DMS 273 treated with DMSO at 0.1 percent for 48 hours (cell line): ENCODE measurements at places on chromosomes 13 and 19.

DNA sequence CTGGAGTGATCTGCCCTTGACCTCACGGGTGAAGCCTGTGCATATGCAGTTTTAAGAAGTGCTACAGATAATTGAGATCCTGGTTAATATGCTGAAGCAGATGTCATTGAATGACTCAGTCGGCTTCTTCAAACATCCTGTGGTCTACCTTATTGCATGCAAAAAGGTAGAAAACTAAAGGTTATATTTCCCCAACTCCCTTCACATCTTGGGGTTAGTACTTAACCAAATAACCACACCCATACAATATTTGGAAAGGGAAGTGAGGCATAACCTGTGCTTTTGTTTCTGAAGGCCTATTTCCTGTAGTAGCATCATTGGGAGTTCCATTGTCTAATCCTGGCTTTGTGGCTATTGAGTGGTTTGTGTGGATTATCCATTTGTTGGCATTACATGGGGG, 58.3 kb downstream of the RAP2A start:
- no peak for DNase-seq

DNA sequence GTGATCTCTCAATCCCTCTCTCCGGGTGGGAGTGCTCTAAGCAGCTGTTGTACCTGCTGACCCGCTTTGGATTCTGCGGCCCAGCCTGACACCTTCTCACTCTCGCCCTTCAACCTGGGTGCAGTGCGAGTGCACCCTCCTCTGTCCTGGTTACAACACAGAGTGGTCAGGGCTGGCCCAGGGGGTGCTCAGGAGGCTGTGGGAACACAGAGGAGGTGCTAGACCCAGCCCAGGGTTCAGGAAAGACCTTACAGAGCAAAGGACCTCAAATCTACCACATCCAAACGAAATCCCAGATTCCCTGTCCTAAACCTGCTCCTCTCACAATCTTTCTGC, 23.7 kb downstream of the ZNF175 start:
- DNase-seq, result no peak

DNA sequence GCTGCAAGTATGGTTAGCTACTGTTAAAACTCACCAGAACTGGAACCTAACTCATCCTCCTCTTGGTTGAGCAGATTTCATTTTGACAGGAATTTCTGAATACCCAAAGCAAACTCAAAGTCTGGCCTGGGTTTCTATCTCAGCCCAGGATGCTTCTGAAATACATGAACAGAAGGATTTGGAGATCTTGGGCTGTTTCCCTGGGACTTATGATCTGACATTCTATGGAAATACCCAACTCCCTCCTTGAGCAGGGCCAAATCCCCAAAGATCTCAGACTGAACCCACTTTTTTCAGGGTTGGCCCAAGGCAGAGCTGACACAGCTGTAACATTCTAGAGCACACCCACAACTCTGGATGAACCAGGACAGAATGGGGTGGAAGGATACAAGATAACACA, 1.1 kb upstream of the ITM2B start:
- no peak for DNase-seq

- DNase-seq, result no peak
Measured at GRCh38 chr19:19524053-19524452, 4.7 kb upstream of the YJEFN3 start.

DNA sequence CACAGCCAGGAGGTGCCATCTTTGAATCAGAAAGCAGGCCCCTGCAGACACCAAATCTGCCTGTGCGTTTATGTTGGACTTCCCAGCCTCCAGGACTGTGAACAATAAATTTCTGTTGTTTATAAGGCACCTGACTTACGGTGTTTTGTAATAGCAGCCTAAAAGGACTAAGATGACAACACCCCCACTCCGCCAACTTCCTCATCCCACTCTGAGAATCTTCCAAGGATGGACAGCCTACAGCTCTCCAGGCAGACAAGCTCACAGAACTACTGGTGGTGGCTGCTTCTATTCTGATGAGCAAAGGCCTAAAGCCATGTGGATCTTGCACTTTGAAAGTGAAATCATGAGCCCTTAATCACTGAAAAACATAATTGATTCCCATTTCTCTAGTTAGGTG, 449.2 kb downstream of the TSHZ3 start:
- no peak for DNase-seq

- no peak for DNase-seq
Measured at GRCh38 chr13:34748596-34748995, 193.5 kb upstream of the NBEA start.

DNA sequence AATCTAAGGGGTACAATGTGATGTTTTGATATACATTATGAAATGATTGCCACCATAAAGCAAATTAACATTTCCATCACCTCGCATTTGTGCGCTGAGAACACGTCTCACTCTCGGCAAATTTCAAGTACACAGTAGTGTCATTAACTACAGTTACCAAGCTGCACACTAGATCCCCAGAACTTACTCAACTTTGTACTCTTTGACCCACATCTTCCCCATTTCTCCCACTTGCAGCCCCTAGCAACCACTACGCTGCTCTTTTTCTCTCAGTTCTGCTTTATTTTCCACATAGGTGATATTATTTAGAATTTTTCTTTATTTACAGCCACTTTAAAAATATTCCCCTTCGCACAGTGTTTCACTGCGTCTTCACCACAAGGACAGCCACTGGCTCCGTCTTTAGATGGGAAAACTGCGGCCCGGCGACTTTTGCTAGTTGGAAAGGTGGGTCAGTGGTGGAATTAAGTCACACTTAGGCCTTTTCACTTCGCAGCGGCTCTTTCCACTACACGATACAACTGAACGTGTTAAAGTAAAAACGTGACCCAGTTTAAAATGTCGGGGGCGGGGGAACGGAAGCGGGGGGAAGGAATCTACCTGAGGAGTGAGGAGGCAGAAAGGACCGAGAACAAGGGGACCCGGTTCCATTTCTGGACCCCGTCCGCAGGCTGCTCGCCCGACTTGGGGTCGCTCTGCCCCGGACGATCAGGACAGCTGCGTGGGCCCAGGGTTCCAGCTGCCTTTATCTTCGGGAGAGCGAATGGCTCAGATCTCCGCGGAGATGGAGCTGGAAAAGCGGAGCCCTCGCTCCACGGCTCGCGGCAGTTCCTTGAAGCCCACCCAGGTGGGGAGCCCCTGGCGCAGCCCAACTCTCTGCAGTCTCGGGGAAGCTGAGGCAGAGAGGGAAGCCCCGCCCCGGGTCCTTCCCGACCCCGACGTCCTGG, 486.1 kb downstream of the UQCRFS1 start:
- no peak for DNase-seq

- no peak for DNase-seq
Measured at GRCh38 chr19:7665076-7665475, 3.8 kb upstream of the RETN start.

DNA sequence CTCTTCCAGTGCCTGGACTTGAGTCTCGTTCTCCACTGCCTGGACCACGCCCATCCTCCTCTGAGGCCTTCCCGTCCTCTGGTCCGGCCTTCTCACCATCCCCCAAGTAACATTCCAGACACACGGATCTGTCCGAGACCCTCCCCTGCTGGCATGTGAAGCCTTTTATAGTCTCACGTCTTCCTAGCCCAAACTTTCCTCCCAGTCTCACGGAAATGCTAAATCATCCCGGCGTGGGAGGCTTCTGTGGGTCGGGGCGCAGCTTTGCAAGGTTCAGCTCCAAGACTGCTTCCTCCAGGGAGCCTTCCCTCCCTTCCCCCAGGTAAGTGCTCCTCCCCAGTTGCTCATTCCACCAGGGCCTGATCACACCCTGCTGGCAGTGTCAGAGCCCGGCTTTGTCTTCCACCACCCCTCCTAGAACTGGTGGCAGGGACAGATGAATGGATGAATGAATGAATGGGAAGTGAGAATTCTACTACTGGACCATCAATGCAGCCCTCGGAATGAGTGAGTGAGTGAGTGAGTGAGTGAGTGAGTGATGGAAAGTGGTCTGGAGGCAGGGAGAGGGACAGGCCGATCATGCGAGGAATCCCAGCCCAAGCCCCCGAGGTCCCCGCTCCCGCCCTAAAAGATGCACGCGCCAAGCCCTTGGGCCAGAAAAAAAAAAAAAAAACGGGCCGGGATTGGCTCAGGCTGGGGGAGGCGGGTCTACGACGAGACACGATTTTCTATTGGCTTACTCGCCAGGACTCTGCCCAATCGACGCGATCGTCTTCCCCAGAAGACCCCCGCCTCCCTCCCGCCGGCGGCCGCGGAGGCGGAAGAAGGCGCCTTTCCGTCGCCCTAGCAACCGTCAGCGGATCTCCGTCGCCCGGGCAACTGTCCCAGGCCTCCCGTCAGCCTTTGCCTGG, 9.3 kb downstream of the EPHX3 start:
- DNase-seq, result peak; percentile 86

- DNase-seq, result no peak
Measured at GRCh38 chr19:54541712-54542111, 31.9 kb upstream of the LILRA2 start.

- DNase-seq, result no peak
Measured at GRCh38 chr13:104422668-104423067, 1356.5 kb upstream of the SLC10A2 start.

- no peak for DNase-seq
Measured at GRCh38 chr13:35724446-35724845, 248.0 kb upstream of the MAB21L1 start.

DNA sequence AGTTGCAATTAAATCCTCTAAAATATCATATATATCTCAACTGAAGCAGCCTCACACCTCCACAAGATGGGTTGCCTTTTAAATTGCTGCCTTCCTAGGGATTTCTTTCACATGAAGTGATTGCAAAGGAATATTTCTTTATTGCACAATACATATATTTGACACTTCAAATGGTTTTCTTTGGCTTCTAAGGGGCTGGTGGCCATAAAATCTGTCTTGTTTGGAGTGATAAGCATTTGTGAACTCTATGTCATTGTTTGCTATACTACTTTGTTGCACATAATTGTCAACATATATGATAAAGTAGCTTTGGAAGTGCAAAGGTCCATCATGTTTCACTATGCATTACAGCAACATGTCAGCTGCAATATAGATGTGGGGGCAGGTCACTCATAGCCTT, 2380.9 kb downstream of the PCDH9 start:
- no peak for DNase-seq

DNA sequence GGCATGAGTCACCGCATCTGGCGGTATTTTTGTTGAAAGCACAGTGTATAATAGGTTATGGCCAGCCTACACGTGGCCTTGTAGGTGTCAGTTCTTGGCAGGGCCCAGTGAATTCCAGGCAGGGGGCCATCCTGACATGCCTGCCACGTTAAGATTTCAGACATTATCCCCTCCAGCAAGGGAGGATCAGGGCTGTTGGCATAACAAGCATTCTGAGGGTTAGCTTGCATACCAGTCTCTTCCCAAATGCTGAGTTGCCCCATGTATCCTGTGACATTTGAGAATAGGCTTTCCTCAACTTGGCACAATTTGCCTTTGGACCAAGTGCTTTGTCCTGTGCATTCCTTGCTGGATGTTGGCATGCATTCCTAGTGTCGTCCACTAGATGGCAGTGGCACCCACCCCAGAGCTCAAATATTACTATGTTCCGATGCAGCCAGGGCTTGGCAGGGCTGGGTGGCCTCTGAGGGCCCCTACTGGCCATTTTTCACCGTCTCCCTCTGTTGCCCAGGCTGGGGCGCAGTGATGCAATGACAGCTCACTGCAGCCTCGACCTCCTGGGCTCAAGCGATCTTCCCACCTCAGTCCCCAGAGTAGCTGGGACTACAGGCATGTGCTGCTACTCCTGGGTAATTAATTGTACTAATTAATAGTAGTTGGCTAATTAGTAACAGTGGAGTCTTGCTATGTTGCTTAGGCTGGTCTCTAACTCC, 31.2 kb downstream of the NLRP12 start:
- peak; percentile 58 for DNase-seq

DNA sequence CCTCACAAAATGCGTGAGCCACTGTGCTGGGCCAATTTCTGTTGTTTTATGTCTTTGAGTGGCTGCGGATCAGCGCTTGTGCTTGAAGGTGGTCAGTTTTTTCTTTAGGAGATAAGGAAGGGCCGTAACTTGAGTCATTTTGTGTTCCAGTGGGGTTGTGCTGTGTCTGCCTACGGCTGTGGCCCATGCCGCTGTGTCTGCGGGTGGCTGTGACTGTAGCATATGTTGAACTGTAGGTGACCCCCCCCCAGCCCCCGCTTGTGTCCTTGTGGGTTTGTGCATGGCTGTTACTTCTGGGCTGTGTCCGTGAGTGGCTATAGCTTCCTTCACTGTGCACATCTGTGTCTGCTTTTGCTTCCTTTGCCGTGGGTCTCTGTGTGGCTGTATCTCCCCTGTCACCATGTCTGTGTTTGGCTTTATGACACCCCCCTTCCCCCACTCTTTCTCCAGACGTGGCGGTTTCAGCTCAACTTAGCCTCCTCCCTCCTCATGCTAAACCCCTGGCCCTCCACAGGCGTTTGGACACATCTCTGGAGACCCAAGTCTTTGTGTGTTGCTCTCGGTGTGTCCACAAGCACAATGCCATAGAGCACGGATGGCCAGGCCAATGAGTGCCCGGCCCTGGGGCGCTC, 675 bp downstream of the PPP1R14A start:
- DNase-seq, result no peak

DNA sequence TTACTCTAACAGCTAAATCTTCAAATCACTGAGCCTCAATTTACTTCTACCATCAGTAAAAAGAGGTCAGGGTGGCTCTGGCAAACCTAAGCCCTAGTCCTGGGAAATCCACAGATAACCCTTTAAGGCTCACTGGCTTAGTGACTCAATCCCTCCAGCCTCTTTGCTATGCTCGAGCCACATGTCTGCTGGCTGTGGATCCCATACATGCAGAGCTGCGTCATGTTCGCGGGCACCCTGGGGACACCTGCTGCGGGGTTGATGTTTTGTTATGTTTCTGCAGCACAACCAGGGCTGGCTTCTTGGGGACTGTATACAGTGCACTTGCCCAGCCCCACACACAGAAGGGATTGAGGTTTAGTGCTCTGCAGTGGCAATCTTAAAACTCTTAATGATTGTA, 41.6 kb upstream of the C13orf42 start:
- DNase-seq, result no peak

DNA sequence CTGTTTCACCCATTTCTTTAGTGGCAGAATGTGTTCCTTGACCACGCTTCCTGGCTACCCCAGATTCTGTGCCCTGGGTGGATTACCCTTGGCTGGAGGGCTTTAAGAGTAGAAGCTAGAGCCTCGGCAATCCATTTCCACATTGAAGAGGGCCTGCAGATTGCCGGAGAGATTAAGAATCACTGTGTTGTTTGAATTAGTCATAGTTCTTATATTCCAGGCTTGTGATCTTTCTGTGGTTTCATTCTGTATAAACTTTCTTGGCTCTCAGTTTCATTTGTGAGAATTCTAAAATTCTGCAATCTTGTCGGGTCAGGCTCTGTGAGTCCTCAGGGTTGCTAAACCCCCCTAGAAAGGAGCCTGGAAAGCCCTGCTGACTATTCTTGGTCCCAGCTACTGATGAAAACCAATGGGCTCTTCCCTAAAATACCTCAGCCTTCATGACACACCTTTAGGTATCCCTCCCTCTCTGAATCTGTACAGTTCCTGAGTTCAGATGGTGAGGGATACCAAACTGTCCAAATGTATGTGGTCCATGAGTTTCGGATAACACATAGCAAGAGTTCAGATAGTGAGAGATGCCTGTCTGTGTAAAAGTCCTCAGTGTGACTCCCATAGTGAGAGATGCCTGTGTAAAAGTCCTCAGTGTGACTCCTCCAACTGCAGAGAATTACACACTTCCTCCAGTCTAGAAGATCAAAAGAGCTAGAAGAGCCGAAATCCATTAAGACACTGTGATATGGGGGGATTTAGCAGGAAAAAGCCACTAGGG, 4.3 kb downstream of the PHF11 start:
- no peak for DNase-seq
